ENCODE measurements at places on chromosomes 13 and 19.
A peak's percentile ranks its signal among the peaks of the same experiment; 100 is the strongest.

GRCh38 chr19:49398931-49399330, 10.9 kb downstream of the KASH5 start:
- no peak for DNase-seq

GRCh38 chr13:59250336-59251189, 913.2 kb downstream of the DIAPH3 start:
- no peak for DNase-seq

DNA sequence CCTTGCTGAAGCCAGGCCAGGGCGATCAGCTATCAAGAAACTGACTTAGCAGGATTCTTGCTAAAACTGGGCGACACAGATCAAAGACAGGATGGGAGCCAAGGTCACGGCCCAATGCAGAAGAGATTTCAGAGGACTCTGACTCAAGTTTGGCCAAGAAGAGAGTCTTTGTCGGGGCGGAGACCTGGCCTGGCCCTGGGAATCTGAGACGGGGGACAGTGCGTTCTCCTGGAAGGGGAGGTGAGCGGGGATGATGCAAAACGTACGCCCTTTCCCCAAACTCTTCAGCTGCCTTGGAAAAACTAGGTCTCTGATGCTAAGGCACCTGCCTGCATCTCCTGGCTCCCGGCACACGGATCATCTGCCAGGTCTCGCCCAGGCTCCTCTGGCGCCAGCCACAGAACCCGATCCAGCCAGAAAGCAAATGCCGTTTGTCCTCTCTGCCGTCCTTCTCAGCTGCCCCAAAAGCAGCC, 9.8 kb downstream of the MVB12A start:
- DNase-seq, result no peak

GRCh38 chr19:42132030-42132628, at the start of gene POU2F2:
TSS of gene POU2F2 (minus strand) at chr19:42132446. CDS start at chr19:42132411, 35 bp downstream.
- peak; percentile 87 for DNase-seq

- no peak for DNase-seq
Measured at GRCh38 chr13:27678306-27679040, 56.8 kb downstream of the POLR1D start.

GRCh38 chr13:25345576-25345975, 26.2 kb upstream of the ATP8A2 start:
- DNase-seq, result no peak

- DNase-seq, result no peak
Measured at GRCh38 chr13:58619396-58620113, 988.0 kb downstream of the PCDH17 start.

- no peak for DNase-seq
Measured at GRCh38 chr13:30413842-30414241, 8.5 kb upstream of the UBE2L5 start.

DNA sequence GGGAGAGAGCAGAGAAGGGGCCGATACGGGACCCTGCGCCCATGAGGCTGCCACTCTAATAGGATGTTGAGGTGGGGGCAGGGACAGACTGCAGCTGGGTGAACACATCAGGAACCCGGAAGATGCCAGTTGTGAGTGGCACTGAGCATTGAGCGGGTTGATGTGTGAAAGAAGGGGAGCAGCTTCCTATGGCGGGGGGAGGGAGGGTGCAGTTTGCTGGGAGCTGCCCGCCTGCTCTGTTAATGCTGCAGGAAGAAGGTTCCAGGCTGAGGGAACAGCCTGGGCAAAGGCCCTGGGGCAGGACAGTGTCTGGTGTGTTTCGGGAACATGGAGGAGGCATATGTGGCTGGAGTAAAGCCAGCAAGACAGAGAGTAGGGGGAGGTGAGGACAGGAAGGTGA, 29.8 kb downstream of the DNM2 start:
- no peak for DNase-seq

DNA sequence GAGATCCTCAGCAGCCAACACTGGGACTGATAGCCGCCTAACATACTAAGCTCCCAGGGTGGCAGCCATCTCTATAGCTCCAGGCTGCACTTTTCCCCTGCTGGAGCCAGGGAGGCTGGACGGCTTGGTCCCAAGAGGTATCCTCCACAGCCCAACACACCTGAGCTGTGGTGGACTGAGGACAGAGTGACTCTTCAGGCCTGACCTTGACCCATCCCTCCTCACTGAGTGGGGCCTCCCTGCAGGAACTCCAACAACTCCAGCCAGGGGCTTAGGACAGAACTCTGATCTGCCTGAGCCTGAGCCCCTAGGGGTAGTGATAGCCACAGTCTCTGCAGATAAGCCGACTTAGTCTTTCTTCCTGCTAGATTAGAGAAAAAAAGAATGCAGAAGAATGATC, 958.1 kb upstream of the PRR20A start:
- DNase-seq, result no peak

DNA sequence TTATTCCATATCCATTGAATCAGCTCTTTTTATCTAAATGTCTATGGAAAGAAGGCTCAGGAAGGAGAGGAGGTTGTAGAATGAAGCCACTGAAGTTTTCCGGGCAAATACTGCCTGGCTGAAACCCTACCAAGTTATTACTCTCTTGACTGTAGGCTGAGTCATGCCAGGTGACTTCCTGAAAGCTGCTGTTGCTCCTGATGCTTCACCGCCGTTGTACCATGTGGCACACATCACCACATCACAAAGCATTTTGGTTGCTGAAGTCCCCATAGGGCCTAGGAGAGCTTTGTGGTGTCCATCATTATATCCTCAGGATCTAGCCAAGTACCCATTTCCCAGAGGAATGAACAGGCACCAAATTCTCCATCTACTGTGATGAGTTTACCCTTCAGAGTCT, 11.1 kb upstream of the TDRD12 start:
- no peak for DNase-seq

- no peak for DNase-seq
Measured at GRCh38 chr13:45592758-45593157, 22.8 kb downstream of the ERICH6B start.

DNA sequence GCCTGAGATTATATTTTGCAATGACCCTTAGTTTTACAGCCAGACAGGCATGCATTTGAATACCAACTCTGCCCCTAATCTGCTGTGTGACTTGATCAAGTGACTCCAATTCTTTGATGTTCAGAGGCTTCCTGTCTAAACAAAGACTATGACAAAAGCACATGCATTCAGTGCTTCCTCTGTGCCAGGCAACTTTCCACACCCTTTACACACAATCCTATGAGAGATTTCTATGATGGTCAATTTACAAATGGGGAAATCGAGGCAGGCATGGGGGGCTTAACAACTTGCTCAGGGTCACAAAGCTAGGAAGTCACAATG, 3.7 kb upstream of the LYPD3 start:
- DNase-seq, result peak; percentile 15

DNA sequence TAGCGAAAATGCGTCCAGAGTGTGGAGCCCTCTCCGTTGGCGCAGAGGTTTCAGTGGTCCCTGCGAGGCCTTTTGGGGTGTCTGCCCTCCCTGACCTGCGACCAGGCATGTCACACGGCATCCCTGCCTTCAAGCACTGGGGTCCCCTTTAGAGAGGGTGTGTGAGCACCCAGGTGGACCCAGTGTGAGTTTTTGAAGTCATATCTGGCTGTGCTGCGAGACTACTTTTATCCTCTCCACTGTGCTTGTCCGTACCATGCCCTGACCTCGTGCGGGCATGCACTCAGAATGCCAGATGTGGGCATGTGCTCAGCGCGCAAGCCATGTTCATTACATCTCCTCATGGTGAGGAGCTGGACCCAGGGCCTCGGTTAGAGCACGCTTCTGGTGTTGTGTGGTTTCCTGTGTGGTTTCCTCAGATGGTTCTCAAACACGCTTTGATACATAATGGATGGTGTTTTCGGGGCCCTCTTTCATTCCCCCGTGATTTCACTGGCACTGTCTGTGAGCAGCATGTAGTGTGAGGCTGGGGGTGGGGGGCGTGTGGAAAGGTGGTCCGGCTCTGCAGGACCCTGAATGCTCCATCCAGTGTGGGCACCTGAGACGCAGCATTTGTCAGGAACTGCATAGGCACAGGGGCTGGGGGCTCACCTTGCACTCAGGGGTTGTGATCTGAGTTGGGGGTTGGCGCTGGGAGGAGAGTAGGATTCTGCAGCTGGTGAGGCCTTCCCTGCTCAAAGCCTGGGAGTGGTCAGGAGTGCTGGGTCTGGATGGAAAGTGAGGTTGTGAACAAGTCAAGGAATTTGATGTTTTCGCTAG, 2.3 kb downstream of the TFDP1 start:
- DNase-seq, result no peak

DNA sequence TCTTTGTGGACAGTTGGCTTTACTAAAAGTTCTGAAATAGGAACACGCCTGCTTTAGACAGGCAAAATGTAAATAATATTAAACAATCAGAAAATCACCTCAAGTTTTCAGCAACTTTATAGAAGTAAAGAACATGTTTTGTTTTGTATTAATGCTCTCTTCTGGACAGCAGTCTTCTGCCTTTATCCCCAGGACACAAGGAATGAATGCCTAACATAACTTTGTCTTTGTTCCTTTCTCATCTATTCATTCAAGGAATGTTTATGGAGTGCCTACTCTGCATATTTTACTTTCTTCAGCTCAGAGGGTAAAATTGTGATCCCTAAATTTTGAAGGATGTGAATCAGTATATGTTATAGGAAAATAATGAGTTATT, 325.4 kb downstream of the FOXO1 start:
- no peak for DNase-seq

DNA sequence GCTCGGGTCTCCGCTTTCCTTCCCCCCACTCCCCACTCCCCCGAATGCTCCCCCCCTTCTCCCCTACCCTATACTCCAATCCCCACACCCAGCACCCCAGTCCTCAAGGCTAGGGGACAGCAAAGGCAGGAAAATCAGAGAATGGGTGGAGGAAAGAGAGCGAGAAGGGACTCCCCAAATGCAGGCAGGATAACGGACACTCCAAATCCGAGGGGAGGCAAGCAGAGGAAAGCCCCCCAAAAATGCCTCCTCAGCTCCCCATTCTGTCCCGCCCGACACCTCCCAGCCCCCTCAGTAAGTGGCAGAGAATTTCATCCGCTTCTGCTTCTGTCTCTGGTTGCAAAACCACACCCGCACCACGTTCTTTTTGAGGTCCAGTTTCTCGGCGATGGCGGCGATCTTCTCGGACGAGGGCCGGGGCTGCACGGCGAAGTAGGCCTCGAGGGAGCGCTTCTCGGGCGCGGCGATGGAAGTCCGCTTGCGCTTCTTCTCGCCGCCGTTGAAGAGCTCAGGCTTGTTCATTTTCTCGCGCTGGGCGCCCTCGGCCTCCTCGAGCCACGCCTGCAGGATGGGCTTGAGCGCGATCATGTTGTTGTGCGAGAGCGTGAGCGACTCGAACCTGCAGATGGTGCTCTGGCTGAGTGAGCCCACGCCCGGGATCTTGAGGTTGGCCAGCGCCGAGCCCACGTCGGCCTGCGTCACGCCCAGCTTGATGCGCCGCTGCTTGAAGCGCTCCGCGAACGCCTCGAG, 2.1 kb downstream of the POU4F1 start:
- peak; percentile 12 for DNase-seq

DNA sequence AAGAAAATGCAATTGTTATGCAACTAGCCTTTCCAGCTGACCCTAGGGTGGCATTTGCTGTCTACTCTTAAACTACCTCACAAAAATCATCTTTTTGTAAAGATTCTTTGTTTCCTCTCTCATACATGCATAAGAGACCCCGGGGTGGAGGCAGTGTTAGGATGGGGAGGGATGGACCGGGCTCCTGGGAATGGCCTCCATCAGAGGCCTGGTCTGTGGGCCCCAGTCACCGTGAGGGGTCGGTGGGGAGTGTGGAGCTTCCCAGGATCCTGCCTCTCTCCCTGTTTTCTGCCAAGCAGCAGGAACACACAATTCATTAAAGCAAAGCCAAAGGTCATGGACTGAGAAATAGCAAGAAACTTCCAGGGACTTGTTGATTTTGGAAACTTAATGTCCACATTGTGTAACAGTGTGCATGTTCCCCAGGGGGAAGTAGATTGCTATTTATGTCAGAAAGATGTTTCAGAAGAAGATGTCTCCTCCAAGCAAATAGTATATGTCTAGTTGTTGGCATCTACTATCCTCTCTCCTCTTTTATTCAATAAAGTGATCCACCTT, 241.4 kb downstream of the ENOX1 start:
- no peak for DNase-seq
